ENCODE measurements at places on chromosomes 16 and 17.

GRCh38 chr16:10421596-10421995 lies 35.7 kb downstream of the ATF7IP2 start:
- DNase-seq: no peak

GRCh38 chr17:44012874-44013273 lies 1.9 kb downstream of the TMEM101 start:
- no peak for DNase-seq

DNA sequence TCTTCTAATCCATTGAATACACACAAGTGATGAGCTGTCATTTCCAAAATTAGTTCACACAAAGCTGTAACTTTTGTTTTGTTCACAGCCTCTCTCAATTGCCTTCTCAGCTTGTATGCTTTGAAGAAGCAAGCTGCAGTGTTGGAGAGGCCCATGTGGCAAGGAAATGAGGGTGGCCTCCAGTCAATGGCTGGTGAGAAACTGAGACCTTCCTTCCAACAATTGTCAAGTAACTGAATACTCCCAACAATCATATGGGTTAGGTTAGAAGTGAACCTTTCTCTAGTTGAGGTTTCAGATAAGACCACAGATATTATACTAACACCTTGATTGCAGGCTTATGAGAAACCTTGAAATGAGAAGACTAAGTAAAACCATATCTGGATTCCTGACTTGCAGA lies 82.4 kb upstream of the SOX9 start:
- DNase-seq: no peak

- no peak for DNase-seq
These were observed at the start of gene LAT for GRCh38 chr16:28984619-28985135. TSS of gene LAT (plus strand) at chr16:28985052. CDS start at chr16:28985418, 366 bp downstream.

DNA sequence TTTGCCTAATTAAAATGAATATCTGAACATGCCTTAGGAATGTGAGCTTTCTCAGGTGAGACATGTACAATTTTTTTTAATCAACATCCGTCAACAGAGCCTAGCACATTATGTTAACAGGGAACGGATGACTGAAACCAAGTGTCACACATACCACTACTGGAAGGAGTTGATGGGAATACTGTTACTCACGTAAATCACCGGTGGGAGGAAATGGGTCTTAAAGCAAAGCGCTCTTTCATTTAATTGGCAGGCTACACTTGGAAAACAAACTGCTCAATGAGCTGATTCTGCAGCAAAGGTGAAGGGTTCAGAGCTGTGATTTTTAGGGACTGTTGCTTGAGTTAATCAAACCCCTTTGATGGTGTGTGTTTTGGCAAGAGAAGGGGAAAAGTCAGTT lies 4.8 kb downstream of the CPPED1 start:
- DNase-seq: no peak

DNA sequence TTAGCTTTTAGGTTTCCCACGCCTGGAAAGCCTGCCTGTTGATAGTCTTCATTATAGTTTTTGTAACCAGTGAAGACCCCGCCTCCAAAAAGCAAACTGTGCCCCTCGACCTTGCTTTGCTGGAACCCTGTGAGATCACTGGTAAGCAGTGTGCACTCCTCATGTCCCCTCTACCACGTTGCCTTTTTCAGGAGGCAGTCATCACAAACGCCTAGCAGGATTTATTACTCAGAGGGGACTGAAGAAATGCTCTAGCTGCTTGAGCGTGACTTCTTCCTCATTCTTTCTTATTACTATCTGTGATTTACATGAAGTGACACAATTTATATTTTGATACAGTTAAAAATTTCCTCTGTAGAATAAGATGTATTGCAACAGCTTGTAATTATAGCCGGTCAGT lies 6.5 kb upstream of the KRTAP3-1 start:
- no peak for DNase-seq

GRCh38 chr16:1613728-1614455 lies 1.7 kb downstream of the CRAMP1 start:
- no peak for DNase-seq

- no peak for DNase-seq
These were observed 69.8 kb upstream of the WSCD1 start for GRCh38 chr17:6000426-6000825.

DNA sequence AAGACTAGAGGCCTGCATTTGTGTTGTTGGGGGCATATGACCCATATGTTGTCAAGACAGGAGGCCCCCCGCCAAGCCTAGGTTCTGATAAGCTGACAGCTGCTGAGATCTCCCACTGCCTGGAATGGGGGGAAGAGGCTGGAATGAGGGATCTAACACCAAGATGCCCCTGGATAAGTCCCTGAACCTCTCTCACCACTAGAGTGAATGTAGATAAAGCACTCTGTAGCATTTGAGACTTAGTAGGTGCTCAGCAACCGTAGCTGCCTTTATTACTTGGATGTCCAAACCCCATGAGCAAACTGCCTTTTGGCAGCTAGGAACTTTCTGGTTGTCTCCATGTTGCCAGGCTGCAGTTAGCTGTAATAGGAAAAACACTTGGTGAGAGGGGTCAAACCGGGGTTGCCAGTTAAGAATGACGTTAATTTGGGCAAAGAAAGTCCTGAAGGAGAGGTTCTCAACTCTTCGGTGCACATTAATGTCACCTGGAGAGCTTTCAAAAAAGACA lies 4.4 kb upstream of the RASL10B start:
- no peak for DNase-seq

GRCh38 chr16:86118467-86119307 lies 219.7 kb downstream of the IRF8 start:
- no peak for DNase-seq

DNA sequence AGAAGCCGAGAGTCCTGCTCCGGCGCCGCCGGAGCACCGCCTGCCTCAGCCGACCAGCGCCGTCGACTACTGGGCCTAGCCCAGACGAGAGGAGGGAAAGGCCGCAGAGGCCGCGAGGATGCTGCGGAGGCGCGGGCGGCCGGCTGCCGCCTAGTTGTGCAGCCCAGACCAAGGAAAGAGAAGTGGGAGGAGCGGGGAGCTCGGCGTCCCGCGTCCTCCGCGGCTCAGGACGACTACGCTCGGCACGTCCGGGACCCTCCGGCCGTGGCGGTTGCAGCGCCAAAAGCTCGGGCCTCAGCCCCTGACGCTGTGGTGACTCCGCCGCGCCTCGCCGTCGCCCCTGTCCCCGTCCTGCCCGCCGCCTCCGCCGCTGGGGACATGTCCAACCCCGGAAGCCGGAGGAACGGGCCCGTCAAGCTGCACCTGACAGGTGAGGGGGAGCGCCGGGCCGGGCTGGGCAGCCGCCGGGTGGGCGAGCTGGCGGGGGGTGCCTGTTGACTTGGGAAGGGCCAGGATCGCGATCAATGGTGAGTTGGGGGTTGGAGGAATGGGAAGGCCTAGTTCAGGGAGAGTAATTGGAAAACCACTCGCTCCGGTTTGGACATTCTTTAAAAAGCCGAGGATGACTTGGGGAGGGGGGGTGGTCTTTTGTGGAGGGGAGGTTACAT lies 37.7 kb downstream of the RNF135 start:
- no peak for DNase-seq

DNA sequence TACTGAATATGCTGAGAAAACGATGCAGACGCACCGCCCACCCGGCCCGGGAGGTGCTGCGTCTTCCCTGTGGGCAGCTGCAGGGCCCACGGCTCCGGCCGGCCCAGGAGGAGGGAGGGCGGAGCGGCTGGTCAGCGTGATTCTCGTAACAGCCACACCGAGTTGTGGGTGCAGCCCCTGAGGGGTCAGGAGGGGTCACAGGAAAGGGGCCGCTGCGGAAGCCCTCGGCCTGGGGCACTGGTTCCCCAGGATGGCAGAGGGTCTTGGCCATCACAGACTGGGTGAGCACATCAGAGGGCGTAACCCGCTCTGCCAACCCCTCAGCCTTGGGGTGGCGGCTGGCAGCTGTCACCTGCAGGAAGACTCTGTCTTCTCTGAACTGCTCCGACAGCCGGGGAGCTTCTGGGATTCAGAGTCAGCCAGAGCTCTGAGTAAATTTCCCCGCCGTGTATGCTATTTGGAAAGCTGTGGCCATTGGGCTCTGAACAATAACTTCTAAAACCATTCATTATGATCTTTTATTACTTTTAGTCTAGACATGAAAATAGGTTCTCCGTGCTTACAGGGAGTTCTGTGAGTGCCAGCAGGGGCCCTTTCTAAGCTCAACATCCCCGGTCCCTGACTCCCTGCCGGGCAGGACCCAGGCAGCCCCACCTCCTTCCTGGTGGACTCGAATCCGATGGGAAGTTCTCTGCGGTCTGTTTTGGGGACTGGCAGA lies 87.4 kb upstream of the CHMP6 start:
- no peak for DNase-seq

GRCh38 chr17:50893183-50893993 lies 27.2 kb upstream of the TOB1 start:
- no peak for DNase-seq

GRCh38 chr16:86751076-86752030 lies 173.0 kb downstream of the FOXL1 start:
- DNase-seq: no peak

DNA sequence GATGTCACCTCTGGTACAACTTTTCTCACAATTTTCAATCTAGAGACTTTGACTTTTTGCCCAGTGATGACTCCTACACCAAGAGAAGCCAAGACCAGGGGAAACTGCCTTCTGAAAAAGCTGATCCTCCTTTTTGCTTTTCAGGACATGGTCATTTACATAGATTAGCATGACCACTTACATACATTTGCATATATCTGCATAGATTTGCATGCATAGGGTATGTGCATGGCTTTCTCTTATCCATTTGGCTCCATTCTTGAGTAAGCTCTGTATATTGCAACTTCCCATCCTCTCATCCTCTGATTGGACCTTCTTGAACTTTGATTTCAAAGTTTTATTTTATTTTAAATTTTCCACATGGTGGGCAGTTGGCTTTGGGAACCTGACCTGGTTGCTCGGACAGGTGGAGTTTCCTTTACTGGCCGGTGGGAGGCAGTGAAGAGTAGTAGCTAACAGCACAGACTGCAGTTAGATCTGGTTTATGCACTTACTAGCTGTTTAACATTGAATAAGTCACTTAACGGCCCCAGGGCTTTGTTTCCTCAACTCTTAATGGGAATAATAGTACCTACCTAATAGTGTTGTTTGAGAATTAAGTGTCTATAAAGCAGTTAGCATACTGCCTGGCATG lies 92.9 kb downstream of the GPR139 start:
- DNase-seq: no peak

DNA sequence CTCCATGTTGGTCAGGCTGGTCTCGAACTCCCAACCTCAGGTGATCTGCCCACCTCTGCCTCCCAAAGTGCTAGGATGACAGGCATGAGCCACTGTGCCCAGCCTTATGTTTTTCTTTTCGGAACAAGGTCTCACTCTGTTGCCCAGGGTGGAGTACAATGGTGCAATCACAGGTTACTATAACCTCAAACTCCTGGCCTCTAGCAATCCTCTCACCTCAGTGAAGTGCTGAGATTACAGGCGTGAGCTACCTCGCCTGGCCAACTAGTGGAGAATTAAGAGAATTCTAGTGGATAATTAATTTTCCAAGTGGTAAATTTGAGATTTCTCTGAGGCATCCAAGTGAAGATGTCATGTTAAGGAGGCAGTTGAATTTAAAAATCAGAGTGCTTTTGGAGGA lies 2.9 kb upstream of the FBXO47 start:
- no peak for DNase-seq

DNA sequence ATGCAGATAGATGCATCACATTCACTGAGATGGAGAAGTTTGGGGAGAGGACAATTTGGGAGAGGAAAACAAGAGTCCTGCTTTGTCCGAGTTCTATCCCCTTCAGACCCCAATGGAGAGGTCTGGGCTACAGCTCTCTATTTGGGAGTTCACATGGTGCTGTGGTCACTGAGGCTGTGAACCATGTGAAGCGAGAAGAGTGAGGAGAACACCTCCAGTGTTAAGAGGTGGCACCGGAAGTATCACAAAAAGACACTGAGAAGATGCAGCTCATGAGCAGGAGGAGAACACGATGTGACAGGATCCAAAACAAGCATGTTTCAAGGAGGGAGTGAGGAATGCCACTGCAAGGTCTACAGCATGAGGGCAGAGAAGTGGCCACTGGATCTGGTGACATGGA lies 39.7 kb downstream of the PIK3R5 start:
- DNase-seq: no peak

GRCh38 chr17:57373048-57373447 lies 116.7 kb downstream of the MSI2 start:
- DNase-seq: no peak

- no peak for DNase-seq
These were observed 19.8 kb upstream of the KIFC3 start for GRCh38 chr16:57822018-57822553.

DNA sequence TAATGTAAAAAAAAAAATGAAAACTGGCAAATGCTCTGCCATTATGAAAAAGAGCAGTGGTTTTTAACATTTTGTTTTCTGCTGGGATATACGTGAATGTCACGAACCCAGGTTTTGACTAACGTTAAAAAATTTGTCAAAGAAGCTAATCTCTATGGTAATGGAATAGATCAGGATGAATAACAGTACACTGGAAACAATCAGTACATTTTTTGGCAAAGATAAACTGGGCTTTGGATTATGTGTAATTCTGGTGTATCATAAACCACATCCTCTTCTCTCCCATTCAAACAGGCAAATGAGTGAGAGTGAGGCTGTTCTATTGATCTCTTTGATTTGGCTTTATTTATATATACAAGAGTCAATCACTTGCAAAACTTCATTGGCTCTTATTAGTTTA lies 207.0 kb upstream of the IRX3 start:
- DNase-seq: no peak

GRCh38 chr16:52383640-52384292 lies 163.2 kb downstream of the TOX3 start:
- no peak for DNase-seq

GRCh38 chr17:75695830-75696271 lies 25.4 kb upstream of the ITGB4 start:
- DNase-seq: no peak

DNA sequence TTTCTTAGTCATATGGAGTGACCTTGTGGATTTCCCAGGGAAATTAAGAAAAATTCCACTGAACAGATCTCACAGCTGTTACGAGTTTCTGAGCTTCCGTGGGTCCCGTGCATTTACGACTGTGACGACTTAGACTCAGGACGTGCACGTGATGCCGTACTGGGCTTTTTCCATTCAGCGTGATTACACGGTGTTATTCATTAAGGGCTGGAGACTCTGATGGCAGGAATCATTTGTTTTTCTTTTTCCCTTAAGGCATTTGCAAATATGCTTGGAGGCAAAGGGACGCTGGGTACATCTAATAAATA lies 57.2 kb downstream of the TBC1D16 start:
- no peak for DNase-seq

All from stimulated activated CD8-positive, alpha-beta memory T cell treated with anti-CD3 and anti-CD28 coated beads, Interleukin-4, amount 100 ng/mL, for 4 hours (primary cell).